ENCODE measurements at places on chromosomes 4 and X.

DNA sequence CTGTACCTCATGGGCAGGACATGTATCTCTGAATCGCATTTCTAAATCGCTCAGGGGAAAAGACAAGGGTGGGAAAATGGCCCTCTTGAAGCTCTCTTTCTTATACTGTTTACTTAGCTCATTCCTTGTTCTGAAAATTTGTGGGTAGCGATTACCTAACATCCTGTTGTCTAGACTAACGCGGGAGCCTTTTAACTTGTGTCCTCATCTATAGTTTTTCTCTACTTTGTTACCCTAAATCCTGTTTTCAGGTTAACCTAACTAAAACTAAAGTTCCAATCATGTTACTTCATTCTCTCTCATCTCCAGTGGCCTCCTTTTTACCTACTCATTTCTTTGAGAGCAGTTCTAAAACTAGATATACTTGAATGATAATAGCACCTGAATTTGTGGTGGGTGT is 45.0 kb downstream of the SNX25 start:
- no peak for DNase-seq

DNA sequence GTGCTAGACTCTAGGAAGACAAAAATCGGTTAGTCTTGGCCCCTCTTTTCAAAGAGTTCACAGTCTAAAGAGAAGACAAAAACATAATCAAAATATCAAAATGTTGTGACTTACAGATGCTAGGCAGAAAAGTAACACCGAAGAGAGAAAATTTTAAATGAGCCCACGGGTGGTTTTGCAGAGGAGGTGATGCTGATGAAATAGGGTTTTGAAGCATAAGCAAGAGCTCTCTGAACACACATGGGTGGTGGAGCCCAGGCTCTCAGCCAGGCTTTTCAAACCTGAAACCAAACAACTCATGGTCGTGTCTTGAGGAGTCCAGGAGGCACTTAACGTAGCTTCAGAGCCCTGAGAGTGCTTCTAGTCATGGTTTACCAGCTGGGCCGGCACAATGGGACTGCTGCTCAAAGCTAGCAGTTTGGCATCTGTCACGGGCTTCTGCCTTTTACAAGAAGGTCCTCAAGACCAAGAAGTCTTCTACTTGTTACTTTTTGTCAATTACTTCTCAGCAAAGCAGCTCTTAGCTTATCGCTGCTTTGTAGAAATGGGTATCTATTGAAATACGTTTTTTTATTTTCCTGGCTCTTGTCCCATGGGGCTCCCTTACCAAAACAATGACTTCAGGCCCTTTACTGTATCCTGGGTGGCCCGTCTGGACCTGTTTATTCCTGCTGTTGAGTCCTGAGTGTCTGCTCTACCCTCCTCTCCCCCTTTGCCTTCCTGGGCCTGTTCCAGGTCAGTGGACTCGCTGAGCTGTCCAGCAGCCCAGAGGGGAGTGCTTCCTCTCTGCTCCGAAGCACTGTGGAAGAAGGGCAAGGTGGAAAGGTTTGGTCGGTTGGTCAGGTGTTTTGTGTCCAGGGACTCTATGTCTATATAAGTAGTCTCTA is 69.5 kb downstream of the TNIP2 start:
- DNase-seq, result no peak

DNA sequence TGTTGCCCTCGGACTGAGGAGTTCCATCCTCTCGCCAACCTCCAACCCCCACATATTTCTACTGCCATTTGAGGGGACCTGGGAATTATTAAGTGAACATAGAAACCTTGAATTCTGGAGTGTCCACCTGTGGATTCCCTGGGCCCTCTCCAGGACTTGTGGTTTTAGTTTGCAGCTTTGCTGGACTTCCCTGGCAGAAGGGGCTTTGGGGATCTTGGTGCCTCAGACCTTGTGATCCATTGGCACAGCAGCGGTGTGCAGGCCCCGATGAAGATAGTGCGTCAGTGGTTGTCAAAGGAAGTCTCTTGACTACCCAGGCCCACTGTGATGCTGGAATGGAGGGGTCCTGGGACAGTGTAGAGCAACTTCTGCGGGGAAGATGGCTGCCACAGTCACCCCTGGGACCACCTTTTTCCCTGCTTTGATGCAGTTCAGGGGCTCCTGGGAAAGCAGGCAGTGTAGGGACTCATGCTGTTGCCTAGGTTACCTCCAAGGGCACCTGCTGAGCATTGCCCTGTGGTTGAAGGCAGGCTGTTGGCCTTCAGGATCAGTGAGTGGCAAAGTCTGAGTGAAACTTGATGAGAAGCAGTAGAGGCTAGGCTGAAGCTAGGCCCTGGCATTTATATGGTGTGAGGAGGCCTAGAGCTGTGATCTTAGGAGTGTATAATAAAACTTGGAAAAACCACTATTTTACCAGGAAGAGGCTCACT is 2.2 kb downstream of the SLC16A2 start:
- no peak for DNase-seq

DNA sequence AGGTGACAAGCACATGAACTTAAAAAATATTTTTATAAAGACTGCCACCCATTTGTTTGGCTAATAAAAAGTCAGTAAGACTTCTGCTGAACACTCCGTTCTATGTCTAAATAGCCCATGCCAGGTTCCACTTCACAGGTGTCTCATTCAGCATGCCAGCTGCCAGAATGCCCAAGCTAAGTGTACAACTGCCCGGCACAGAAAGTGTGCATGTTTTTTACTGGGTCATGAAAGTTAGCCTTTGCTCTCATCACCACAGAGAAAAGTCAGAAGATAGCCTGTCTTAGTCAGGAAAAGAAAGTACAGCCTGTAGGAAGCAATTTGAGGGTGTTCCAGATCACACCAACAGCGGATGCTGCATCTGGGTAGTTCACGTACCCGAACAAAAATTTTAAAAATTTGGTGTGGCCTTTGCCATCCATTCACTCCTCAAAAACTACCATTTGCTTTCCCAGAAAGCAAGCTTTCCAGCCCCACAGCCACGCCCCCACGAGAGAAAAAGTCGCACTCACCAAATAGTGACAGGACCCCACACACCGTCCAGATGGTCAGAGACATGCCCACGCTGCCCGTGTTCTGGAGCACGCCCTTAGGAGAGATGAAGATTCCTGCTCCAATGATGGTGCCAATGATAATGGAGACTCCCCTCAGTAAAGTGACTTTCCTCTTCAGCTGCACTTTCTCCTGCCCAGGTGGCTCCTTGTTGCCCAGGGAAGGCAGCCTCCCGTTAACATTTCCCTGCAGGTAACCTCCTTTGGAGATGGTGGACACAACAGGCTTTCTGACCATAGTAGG is 671 bp downstream of the SLC7A11 start:
- DNase-seq, result no peak

DNA sequence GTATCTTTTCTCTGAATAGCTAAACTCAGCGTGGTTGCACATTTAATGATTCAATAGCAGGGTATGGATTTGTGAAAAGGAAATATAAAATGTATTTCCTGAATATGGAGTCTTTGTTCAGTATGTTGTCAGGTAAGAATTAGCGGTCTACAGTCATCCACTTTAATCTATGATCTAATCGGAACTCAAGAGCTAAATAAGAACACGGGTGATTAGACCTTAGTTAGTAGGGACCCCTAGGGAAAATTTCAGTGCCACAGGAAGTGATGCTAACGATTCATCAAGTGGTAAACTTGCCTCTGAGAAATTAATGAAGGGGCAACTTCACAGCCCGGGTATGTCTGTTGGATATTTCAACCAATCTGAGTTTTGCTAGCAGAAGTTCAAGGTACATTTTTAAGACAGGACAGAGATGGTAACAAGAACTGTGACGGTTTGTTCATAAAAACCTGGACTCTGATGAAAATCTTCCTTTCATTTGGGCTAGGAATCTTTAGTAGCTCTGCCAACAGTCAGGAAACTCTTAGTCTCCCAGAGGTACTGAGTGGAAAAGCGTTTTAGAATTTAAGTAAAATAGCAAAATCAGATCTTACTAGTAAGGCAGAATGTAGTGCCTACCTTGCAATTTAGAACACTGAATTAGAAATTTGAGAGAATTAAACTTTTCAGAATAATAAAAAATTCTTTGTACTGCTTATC is 47.1 kb downstream of the PCDH7 start:
- DNase-seq, result no peak

- DNase-seq, result no peak
Observed at GRCh38 chrX:21821875-21822274, 17.5 kb upstream of the MBTPS2 start.

DNA sequence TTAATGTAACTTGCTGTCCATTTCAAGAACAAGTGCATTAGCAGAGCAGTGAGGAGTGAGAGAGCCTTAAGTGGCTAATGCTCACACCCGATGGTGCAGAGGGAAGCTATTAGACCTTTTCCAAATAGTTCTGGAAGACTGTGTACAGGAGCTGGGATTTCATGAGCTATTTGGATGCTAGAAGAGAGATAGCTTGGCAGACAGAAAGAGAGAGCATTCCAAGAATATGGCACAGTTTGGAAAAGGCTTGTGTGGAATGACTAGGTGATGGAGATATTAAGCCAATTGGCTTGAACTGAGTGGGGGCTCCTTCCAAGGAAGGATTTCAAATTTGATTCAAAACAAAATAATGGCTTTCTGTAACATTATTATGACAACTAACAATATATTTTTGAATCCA is 1097.2 kb upstream of the TENM3 start:
- DNase-seq, result no peak

GRCh38 chr4:67892905-67893304 is 9.1 kb upstream of the TMPRSS11D start:
- no peak for DNase-seq

DNA sequence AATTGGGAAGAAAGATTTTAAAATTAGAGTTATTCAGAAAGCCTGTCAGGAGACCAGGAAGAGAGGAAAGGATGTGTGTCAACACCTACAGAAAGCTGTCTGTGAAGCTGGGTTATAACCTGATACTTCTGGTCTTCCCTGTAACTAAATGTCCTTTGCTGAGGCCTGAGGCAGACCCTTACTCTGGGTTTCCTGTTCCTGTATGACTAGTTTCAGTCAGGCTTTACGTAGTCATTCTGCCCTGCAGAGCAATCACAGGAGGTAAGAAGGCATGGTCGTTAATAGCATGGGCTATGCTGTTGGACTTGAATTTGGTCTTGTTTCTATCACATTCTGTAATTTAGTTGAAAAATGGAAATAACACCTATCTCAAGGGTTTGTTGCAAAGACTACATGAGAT is 110.5 kb upstream of the IGFBP7 start:
- DNase-seq, result no peak

DNA sequence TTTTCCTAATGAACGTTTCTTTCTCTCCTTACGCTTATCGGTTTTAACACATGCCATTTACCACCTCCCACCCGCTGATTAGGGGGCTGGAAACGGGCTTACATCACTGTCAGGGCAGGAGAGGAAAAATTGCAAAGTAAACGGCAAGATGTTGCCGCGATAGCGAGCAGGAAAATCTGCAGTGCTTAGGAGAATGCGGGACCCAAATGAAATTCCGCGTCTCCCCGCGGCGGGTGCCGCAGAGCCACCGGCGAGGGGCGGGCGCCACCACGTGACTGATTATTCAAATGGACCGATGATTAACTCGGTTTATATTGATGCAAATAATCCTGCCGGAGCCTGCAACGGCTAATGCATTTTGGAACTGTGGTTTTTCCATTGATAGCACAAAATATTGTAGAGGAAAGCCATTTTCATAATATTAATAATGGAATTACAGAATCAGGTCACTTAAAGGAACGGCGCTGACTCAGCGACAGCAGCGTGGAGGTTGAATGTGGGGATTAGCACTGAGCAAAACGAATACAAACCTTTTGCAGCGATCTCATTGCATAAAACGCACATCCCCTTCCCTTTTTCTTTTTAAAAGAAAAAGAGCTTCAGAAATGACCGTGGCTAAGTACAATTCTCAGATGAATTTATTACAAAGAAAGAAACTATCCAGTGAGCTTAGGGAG is 224.2 kb downstream of the STIM2 start:
- DNase-seq, result peak; percentile 7

All from stimulated activated CD8-positive, alpha-beta memory T cell treated with anti-CD3 and anti-CD28 coated beads, Interleukin-2, amount 100 ng/mL, for 48 hours (primary cell).